ENCODE measurements at places on chromosomes 2 and 18.

- no peak for DNase-seq
Measured at GRCh38 chr2:183493040-183493439, 368.8 kb downstream of the NUP35 start.

DNA sequence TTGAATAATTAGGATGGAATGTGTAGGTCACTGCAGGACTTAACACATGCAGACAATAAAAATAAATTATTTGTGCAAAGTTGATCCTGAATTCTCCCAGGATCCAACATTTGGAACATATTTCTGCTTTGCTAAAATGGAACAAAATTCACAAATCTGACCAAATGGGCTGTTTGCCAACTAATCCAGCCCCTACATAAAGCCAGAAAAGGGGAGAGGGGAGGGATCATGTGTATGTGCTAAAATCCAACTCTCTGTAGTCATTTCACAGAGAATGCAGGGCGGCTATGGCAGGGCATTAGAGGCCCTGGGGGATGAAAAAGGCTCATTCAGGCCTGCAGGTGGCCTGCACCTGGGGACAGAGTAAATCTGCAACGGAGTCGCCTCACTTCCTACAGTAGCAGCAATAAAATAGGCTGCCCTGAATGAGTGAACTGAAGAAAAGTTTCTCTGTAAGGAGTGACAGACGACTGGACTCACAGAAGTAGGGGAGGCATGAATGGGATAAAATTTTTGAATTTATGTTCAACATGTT, 4.0 kb upstream of the ZFP36L2 start:
- DNase-seq: no peak

DNA sequence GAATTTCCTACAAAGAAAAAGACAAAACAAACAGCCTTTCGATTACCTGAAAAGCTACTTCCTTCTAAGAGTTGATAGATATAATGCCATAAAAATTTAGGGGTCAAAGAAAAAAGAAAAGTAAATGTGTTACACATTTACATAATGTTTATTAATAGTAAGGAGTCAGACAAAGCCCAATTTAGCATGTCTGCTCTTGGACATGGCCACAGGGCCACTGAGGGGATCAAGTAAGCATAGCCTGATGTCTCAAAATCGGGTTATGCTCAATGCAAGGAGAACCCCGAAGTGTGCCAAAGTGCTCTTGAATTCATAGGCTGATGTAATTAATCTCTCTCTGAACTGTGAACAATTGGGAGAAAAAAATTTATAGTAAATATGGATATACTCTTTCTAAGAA, 61.6 kb downstream of the RTN4 start:
- DNase-seq: no peak

DNA sequence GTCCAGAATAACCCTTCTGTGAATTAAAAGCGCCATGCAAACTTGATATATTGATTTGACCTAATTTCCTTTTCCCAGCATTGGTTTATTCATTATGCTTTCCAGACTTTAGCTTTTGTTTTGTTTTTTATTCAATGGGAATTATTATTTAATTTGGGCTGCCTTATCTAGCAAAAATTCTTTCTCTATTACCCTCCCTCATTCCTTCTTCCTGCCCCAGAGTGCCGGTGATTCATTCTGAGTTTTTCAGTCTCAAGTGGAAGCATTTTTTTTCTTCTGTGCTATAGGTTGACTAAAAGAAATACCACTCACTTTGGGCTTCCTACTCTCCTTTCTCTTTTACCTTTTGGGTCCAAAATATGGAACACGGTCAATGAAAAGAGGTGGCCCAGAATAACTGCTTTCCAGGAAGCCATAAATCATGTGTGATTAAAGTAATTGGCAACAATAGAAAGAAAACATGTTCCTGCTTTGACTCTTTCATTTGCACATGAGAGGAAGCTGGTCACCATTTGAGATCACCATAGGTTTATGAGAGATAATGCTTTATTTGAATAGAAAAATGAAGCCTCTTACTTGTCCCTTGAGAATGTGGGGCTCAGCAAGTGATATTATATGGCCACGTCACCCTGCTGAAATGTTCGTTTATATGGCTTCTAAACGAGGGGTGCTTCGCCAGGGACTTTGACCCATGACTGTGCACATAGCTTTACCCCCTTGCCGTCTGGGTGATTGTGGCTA, 422.8 kb upstream of the ZEB2 start:
- DNase-seq: no peak
